ENCODE measurements at places on chromosomes 11 and 22. TPM values are rescaled to one million over a fixed set of nuclear protein-coding genes. Genes with fewer than 3 reads are reported as not detected.

- no peak overlapping the region for H3K4me3 ChIP-seq
- H3K27ac ChIP-seq: no peak overlapping the region
- no peaks in the 10 kb centered on the region for H3K36me3 ChIP-seq
- H3K27me3 ChIP-seq: no peaks in the 10 kb centered on the region
Measured at GRCh38 chr11:69539416-69540117, 58.1 kb downstream of the LINC01488 start.

DNA sequence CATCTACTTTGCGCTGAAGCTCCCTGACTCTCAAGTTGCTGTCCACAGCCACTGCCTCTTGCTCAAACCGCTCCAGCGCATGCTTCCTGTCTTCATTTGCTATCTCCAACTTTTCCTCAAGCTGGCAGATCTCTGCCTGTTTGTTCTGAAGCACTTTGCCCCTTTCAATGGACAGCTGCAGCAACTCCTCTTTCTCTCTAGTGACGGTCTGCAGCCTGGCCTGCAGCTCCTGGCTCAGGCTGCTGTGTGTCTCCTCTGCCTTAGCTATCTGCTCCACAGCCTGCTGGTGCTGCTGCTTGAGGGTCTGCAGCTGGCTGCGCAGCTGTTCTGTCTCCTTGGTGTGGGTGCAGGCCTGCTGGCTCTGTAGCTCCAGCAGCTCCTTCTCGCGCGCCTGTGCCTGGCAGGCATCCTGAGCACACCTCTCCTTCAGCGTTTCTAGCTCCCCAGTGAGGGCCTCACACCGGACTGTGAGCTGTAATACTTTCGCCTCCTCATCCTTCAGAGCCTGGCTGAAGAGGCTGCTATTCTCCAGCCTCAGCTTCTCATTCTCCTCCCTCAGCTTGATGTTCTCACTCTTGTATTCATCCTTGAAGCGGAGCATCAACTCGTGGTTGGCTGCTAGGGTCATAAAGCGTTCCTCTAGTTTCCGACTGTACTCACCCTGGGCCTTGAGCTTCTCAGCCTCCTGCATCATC lies 723 bp downstream of the CCDC89 start:
- no peak overlapping the region for H3K27ac ChIP-seq
- H3K27me3 ChIP-seq: no peaks in the 10 kb centered on the region
- no peak for DNase-seq
- H3K36me3 ChIP-seq: no peaks in the 10 kb centered on the region
- H3K4me1 ChIP-seq: peaks cover 2% of the 10 kb centered on the region
- no peak overlapping the region for H3K4me3 ChIP-seq

DNA sequence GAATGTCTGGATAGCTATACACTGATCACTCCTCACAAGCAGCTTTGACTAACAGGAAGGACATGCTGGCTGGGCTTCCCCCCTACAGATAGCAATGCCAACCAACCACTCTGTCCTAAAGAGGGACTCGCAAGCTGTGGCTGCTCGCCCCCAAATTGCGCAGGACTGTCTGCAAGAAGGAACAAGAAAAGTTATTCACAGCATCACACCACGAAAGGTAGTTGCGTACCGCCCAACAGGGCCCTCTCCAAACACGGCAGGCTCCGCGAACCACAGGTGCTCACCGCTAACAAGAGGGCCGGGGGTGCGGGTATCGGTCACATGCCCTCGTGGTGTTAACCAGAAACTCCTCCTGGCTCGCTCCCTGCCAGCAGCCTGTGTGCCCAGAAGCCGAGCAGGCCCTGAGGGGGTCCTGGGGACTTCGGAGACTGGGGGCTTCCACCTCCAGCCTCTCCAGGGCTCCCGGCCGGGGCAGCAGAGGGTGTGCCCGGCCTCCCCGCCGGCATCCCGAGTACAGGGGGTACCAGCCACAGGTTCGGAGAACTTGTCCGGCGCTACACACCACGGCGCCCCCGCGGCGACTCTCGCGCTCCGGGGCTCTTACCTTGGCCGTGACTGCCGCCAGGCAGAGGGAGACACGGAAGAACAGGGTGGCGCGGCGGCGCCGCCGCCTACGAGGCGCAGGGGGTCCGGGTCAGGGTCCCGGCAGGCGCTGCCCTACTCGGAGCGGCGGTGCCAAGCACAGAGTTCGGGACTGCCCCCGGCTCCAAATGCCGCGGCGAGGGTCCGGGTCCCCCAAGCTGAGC lies 682 bp downstream of the LARGE1 start:
- no peaks in the 10 kb centered on the region for H3K36me3 ChIP-seq
- no peaks in the 10 kb centered on the region for H3K27me3 ChIP-seq
- peaks cover 7% of the 10 kb centered on the region for H3K4me1 ChIP-seq
- no peak for DNase-seq

- no peaks in the 10 kb centered on the region for H3K4me1 ChIP-seq
- no peak overlapping the region for H3K4me3 ChIP-seq
- no peak overlapping the region for H3K27ac ChIP-seq
Measured at GRCh38 chr11:67379061-67380058, 6.0 kb upstream of the CLCF1 start.

Gene VSIG10L2
- not detected for total RNA-seq

DNA sequence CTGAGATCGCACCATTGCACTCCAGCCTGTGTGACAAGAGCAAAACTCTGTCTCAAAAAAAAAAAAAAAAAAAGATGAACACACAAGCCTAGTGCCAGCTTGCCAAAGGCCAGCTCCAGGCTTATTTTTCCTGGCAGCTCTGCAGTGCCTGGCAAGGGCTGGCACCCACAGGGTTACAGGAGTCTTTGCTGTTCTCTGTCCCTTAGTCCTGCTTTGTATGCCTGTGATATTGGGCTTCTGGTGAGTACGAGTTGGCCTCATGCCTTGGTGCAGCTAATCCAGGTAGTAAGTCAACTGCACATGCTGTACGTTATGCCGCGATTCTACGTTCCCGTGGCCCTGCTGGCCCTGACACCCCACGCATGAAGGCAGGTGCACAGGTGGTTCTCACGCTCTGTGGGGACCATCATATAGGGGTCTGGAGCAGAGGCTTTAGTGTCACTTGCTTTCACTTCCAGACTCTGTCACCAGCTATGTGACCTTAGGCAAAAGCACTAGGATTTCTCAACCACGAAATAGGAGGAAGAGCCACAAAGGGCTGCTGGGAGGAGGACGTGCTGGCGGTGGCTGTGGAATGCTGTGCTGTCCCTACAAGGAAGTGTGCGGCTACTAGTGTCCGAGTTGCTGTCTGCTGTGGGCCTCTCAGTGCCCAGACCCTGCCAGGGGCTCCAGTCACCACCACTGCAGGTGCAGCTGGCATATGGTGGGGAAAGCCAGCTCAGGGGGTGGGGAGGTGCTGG lies 21.4 kb upstream of the RASL10A start:
- H3K4me3 ChIP-seq: no peak overlapping the region
- peaks cover 21% of the 10 kb centered on the region for H3K36me3 ChIP-seq
- no peak for DNase-seq
- H3K4me1 ChIP-seq: no peaks in the 10 kb centered on the region

GRCh38 chr11:76453248-76453647 lies 8.4 kb downstream of the EMSY start:
- no peak overlapping the region for H3K4me3 ChIP-seq
- no peaks in the 10 kb centered on the region for H3K36me3 ChIP-seq
- H3K27ac ChIP-seq: peak overlapping the region; percentile 33
- DNase-seq: no peak

GRCh38 chr11:72072348-72072747 lies 8.0 kb downstream of the NUMA1 start:
- H3K4me3 ChIP-seq: no peak overlapping the region
- H3K27ac ChIP-seq: no peak overlapping the region
- H3K36me3 ChIP-seq: no peaks in the 10 kb centered on the region
- peaks cover 11% of the 10 kb centered on the region for H3K4me1 ChIP-seq

- no peak for DNase-seq
- no peak overlapping the region for H3K27ac ChIP-seq
- peaks cover 8% of the 10 kb centered on the region for H3K4me1 ChIP-seq
Measured at GRCh38 chr22:20490183-20490940, 5.2 kb downstream of the KLHL22 start.

Gene POLDIP3
- total RNA-seq: 77.3 TPM

GRCh38 chr11:113859665-113860064 lies 15.7 kb downstream of the USP28 start:
- DNase-seq: no peak
- H3K4me3 ChIP-seq: no peak overlapping the region
- H3K27ac ChIP-seq: peak overlapping the region; percentile 44

Gene MS4A14
- not detected for total RNA-seq

DNA sequence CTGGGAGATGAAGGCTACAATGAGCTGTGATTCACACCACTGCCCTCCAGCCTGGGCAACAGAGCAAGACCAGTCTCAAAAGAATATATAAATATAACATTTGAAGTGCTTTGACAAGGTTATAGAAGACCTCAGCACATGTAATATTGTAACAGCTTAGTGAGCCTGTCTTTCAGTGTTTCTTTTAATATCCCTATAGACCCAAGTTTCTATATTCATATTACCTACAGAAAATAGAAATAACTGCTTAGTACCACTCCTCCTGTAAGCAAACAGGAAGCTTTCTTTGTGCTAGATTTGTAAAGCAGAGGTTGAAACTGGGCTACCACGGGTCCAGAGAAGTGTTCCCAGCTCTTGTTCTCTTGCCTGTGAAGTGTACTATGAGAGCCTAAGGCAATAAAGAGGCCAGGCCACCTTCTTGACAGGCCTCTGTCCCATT lies 68.2 kb downstream of the PPP2R1B start:
- DNase-seq: no peak
- no peak overlapping the region for H3K27ac ChIP-seq
- no peaks in the 10 kb centered on the region for H3K27me3 ChIP-seq
- H3K4me1 ChIP-seq: no peaks in the 10 kb centered on the region
- H3K4me3 ChIP-seq: no peak overlapping the region

DNA sequence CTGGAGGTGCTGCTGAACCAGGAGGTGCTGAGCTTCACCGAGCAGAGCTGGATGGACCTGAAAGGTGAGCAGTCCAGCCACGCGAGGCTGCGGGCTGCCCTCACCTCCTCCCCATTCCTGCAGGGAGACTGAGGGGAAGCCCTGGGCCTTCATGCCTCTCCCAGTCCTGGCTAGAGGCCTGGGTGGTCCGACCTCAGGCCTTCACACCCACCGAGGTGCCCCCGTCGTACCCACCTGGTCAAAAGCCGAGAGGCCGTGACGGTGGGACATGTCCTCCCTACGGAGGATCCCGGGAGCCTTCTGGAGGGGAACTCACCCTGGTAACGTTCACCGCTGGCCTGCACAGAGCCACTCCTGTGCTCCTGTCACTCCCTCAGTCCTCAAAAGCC lies 5.1 kb downstream of the SUSD2 start:
- H3K4me1 ChIP-seq: peaks cover 8% of the 10 kb centered on the region
- no peak for DNase-seq
- H3K36me3 ChIP-seq: no peaks in the 10 kb centered on the region

GRCh38 chr11:15148169-15148568 lies 33.4 kb downstream of the INSC start:
- peak; percentile 2 for DNase-seq
- H3K27ac ChIP-seq: no peak overlapping the region
- no peaks in the 10 kb centered on the region for H3K4me1 ChIP-seq

Gene RPS6KB2
- total RNA-seq: 43.9 TPM

Gene PGGHG
- total RNA-seq: 60.7 TPM

- no peaks in the 10 kb centered on the region for H3K36me3 ChIP-seq
- H3K27me3 ChIP-seq: peaks cover 100% of the 10 kb centered on the region
- no peak overlapping the region for H3K4me3 ChIP-seq
Measured at GRCh38 chr11:124867700-124868099, 2.5 kb downstream of the ROBO3 start.

Gene OOSP4B
- total RNA-seq: not detected

DNA sequence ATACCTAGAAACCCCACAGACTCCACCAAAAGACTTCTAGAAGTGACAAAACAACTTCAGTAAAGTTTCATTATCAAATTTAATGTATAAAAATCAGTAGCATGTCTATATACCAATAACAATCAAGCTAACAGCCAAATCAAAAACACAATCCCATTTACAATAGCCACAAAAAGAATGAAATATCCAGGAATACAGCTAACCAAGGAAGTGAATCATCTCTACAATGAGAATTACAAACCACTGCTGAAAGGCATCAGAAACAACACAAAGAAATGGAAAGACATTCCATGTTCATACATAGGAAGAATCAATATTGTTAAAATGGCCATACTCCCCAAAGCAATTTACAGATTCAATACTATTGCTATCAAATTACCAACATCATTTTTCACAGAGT lies 46.0 kb downstream of the PRCP start:
- H3K27ac ChIP-seq: no peak overlapping the region
- no peak for DNase-seq
- H3K36me3 ChIP-seq: no peaks in the 10 kb centered on the region
- H3K4me3 ChIP-seq: no peak overlapping the region
- no peaks in the 10 kb centered on the region for H3K27me3 ChIP-seq

- no peaks in the 10 kb centered on the region for H3K27me3 ChIP-seq
- peaks cover 9% of the 10 kb centered on the region for H3K4me1 ChIP-seq
- no peaks in the 10 kb centered on the region for H3K36me3 ChIP-seq
- H3K27ac ChIP-seq: no peak overlapping the region
- no peak overlapping the region for H3K4me3 ChIP-seq
Measured at GRCh38 chr22:33864723-33865130, 55.5 kb downstream of the LARGE1 start.

Gene FAM83F
- 18.9 TPM for total RNA-seq

Gene UCP3
- total RNA-seq: 1.3 TPM

DNA sequence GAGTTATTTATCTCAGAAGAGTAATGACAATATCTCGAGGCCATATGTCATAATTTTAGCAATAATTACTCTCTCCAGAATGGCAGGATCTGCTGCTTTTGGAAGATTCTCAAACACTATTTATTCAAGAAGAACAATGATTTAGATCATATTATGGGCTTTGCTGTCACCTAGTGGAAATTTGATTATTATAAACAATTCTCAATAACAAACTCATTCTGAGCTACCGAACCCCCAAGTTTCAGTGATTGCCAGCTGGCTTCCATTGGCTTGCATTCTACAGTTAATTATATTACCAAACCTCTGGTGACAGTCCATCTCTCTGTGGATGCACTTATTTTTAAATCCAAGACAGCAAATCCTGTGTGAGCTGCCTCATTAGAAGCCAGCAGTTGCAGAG lies 27.9 kb upstream of the SLC36A4 start:
- no peak for DNase-seq
- H3K36me3 ChIP-seq: no peaks in the 10 kb centered on the region
- no peaks in the 10 kb centered on the region for H3K27me3 ChIP-seq

Gene FLRT1
- 0.42 TPM for total RNA-seq

GRCh38 chr11:70397983-70398833 lies at the start of gene CTTN:
CTTN (plus strand) TSS chr11:70398529; CDS start chr11:70407298, 8,769 bp downstream.
- no peaks in the 10 kb centered on the region for H3K27me3 ChIP-seq
- no peaks in the 10 kb centered on the region for H3K36me3 ChIP-seq
- peak within 1 kb of the TSS; percentile 78 for H3K27ac ChIP-seq
- peak within 1 kb of the TSS; percentile 78 for H3K4me3 ChIP-seq
